ENCODE measurements at places on chromosomes 6 and 20.
A peak's percentile ranks its signal among the peaks of the same experiment; 100 is the strongest.

DNA sequence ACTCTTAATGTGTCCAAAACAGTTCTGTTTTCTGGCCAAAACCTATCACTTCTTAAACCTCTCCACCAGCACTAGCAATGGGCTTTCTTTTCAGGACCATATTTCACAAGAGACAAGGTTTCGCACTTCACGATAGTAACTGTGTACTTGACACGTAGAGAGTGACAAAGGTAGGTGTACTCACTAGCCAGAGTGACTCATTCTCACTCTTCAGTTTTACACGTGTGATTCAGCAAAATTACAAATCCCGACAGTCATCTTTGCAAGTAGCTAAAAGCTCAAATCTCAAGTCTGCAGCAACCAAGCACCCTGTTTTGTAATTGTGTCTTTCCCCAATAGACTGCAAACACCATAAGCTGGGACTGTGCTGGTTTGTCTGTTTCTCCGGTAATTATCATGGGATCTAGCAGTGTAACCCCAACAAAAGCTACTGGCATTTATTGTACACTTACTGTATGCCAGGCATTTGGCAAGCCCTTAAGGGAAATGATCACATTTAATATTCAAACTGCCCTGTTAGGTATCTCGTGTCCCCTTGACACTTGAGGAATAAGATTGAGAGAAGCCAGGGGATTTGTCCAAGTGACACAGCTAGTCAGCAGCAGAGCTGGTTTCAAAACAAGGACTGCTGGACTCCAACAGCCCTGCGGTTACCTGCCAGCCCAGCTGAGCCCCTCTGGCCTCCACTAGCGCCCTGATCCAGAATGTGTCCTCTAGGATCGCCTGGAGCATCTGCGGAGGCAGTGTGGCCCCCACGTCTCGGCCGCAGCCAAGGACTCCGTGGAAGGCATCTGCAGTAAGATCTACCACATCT is 9.9 kb downstream of the PCIF1 start:
- DNase-seq, result no peak

DNA sequence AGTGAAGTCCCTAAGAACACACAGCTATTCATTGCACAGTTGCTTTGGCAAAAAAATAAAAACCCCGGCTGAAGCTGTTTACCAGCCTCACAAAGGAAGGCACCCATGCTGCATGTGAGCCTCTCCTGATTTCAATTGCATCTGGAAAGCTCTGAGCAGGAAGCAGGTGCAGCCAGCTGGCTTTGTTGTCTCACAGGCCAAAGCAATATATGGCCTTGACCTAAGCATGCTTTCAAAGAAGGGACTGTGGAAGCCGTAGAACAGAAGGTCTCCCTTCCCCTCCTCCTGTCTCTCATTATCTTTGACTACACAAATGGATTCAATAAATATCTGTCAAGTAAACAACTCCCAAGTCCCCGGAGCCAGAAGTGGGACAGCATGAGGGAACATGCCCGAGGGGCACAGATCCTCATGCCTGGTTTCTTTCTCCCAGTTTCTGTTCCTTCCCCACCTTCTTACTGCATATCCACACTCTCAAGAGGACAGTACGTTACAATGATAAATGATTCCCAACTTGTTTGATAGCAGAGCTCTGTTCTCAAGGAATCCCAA is 57.2 kb upstream of the PCSK2 start:
- DNase-seq, result no peak

DNA sequence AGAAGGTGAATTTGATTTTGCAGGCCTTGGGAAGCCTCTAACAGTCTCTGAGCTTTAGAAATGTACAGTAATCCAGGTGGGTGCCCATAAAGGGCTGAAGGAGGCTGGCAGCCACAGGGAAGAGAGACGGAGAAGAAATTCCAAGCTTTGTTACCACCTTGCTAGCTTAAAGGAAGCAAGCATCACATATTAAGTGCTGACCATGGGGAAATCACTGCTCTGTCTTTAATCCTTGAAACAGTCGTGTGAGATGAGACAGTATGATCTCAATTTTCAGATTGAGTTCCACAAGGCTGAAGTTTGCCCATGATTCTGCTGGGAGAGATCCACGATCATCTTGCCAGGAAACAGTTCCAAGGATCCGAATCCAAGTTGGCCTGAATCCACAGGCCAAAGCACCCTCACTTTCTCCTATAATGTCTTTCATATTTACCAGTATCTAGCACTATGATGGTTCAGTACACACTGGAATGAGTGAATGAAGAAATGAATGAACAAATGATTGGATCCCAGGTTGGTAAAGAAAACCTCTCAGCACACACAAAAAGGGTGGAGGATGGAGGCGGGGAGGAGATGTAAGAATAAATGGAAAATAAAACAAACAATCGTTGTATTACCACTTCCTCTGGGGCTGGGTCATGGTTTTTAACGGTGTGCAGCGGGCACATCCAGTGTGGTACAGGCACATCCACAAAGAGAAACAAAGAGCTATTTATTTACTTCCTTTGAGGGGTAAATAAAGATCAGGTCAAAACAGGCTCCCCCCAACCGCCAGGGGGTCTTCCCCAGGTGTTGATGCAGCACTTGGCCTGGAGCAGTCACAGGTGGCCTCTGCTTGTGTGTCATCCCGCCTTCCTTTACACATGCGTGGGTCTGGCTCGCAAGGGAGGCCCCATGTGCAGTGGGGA is 28.2 kb upstream of the TAF8 start:
- DNase-seq, result no peak

GRCh38 chr20:15634102-15634501 is 939.1 kb downstream of the KIF16B start:
- DNase-seq, result no peak

DNA sequence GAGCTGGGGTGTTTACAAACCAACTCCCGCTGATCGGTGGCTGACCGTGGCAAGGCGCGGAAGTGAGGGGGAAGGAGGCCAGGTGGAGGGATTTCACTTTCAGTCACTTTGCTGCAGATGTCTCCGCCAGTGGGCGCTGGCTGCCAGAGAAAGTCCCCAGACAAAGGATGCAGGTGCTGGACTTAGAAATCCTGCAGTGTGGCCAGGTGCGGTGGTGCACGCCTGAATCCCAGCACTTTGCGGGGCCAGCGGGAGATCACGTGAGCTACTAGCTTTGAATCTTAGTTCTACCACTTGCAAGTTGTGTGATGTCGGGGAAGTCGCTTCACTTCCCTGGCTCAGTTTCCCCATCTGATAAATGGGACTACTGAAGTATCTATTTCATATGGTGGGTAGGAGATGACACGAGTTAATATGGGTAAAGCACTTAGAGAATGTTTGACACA is 180.4 kb downstream of the ZNF217 start:
- peak; percentile 66 for DNase-seq

Measured in ecto neural progenitor cell (in vitro differentiated cells).